ENCODE measurements at places on chromosomes 7 and 10.

GRCh38 chr10:114648368-114648767 is 9.7 kb downstream of the ABLIM1 start:
- no peak for DNase-seq

DNA sequence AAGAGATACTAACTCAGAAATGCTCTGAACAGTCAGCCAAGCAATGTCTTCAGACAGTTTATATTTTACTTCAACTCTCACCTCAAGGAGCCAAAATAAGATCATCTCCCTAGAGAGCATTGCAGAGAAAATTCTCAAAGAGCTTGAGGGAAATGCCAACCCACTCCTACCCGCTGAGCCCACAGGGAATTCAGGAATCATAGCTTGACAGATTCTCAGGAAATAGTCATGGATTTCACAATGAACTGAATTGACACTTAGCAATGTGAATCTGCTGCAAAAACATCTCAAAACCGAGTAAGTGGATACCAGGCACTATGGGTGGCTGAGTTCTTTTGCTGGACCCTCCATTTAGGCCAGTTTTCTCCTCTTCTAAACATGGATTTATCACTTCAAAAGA is 9.8 kb upstream of the PLAC9 start:
- DNase-seq: no peak

DNA sequence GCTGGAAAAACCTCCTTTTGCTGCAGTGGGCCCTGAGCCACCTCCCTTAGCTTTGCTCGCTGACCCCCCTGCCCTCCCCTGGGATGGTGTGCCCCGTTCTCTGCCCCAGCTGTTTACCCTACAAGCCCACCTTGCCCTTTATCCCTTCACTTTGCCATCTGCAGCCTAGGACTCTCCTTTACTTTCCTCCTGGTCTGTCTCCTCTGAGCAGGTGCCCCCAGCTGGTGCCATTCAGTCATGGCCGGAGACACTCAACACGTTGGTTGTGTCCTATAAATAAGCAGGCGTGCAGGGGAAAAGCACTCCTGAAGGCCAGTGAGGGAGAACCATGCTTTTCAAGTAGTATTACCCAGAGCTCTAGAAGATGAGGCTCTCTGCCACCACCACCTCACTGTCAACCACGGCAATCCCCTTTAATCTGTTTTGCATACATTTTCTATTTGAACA is 6.1 kb downstream of the RASSF4 start:
- DNase-seq: no peak

- DNase-seq: no peak
These were observed 75.3 kb upstream of the DNAAF5 start for GRCh38 chr7:651032-651728.

DNA sequence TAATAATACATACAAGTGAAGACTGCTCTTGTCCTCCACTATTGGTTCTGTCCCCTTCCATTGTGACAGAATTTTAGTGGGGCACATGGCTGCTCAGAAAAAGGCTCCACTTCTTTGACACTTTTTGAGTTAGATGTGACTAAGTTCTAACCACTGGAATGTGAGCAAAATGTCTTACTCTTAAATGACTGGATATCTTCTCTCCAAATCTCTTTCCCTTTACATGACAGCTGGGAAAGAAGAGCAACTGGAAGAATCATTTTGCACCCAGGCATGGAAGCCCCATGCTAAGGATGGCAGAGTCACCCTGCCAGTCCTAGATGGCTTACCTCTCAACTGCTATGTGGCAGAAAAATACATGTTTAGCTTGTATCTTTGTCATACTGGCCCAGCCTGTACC is 97.7 kb downstream of the CACNA2D1 start:
- DNase-seq: no peak

- DNase-seq: no peak
These were observed 294.7 kb upstream of the PITRM1 start for GRCh38 chr10:3467052-3467951.

DNA sequence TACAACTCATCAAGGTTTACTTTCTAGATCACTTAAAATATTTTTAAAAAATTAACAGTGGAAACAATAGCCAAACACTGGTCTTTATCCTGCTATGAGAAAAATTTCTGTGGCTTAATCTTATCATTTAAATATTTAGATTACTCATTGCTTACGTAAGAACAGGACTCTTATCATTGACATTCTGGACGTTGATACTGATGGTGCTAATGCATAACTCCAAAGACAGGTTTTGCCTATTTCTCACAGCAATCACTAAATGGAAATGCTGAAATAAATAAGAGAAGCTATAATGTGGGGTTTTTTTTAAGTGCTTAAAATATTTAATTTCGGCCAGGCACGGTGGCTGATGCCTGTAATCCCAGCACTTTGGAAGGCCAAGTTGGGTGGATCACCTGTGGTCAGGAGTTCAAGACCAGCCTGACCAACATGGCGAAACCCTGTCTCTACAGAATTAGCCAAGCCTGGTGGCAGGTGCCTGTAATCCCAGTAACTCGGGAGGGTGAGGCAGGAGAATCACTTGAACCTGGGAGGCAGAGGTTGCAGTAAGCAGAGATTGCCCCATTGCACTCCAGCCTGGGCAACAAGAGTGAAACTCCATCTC is 195.0 kb downstream of the HGF start:
- DNase-seq: no peak

DNA sequence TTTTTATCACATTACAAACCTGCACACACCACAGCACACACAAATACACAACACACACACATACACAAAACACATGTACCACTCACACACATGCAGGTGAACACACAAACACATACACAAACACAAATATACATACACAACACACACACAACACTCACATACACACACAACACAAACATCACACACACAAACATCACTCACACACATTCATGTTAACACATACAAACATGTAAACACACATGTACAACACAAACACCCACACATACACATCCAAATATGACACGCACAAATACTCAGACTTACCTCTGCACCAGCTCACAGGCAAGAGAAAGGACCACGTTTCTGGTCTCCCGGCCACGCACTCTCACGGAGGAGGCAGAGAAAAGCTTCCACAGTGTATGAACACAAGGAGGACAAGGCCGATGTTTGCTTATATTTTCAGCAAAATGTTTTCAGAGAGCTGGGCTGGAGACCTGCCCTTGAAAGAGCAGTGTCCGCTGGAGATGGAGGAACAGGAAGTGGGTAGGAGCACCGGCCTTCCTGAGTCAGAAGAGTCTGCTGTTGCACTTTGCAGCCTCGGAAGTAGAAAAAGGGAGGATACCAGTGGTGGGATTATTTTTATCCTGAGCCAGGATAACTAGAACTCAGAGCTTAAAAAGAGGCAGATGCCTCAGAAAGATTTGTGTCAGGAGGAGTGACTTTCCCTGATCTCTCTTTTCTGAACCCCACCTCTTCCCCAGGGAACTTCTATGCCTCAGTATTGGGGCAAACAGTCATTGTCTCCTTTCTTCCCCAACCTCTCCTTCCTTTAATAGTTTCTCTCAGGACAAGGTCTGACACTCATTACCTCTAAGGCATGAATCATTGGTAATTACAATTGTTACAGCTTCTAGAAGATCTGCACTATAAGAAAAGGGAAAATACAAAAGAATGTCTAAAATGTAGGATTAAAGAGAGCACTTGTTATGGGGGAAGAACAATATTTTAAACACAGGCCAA is at the start of gene GIMAP6:
TSS of gene GIMAP6 (minus strand) at position 520 of the 999 bp plus-strand sequence. CDS start 2,243 bp downstream, outside the sequence.
- peak; percentile 55 for DNase-seq

- no peak for DNase-seq
These were observed 136.2 kb downstream of the PRPF18 start for GRCh38 chr10:13722747-13723653.

DNA sequence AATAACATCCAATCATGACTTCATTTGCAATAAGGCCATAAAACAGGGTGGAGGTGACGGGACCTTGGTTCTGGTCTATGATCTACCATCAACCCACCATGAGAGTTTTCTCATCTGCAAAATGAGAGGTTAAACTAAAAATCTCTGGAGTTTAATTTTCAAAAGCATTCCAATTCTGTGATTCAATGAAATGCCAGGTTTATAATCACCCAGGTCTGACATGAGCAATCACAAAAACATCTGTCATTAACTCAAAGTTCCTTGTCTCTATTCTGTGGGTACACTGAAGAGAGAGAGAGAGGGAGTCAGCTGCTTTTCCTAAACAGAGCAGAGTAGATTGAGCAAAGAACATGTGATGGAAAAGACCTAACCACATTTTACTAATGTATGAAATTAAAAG is 75.4 kb downstream of the NUDCD3 start:
- no peak for DNase-seq

- peak; percentile 62 for DNase-seq
These were observed 37.0 kb upstream of the IL15RA start for GRCh38 chr10:6014241-6014761.

- no peak for DNase-seq
These were observed 150.6 kb downstream of the TPST1 start for GRCh38 chr7:66355756-66356155.

DNA sequence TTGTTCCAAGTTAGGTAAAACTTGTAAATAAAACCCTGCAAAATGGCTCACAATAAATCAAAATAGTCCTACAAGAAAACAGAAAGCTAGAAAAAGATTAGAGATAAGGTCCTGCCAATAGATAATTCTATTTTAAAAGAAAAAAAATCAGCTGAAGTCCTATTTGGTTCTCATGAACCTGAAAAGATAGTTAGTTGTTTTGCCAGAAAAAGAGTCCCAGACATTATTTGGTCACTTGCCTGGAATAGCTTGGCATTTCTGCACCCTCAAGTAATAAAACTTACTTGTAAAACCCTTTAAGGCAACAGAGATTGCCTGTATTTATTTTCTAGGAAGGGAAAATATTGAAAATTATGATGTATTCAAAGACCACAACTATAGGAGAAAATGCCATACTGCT is 47.7 kb downstream of the LRRN3 start:
- DNase-seq: no peak

DNA sequence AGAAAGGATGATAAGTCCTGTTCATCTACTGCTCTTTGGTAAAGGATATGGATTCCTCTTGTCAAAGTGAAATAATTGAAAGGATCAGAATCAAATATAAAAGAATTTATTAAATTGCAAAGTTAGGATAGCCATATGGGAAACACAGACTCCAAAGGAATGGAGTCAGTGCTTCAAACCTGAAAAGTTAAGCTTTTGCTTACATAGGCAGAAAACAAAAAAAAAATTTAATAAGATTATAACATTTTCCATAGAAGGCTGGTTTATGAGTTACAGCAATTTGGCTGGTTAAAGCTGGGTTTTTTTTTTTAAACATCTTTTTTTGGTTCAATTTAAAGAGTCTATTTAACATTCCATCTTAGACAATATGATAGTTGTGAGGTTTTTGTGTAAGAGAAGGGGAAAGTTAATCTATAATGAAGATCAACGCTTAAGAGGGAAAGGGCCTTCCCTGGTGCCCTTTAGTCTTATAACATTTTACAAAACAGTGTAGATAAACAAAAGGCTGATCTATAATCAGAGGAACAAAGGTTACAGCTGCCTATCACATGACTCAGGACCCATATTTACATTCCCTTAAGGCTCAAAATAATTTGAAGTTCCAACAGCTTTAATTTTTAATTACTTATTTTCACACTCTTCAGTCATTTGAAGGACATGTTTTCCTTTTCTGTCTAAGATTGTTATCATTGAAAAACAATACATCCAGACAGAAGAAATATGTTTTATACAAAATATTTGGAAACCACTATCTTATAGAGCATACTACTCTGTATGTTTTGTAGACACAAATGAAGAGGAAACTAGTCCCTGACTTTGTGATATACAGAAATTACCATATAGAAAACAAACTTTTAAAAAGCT is 234.3 kb upstream of the MBL2 start:
- DNase-seq: no peak
